ENCODE measurements at places on chromosomes 13 and 19.

GRCh38 chr13:109599901-109600657 lies 186.3 kb downstream of the IRS2 start:
- no peak for DNase-seq

DNA sequence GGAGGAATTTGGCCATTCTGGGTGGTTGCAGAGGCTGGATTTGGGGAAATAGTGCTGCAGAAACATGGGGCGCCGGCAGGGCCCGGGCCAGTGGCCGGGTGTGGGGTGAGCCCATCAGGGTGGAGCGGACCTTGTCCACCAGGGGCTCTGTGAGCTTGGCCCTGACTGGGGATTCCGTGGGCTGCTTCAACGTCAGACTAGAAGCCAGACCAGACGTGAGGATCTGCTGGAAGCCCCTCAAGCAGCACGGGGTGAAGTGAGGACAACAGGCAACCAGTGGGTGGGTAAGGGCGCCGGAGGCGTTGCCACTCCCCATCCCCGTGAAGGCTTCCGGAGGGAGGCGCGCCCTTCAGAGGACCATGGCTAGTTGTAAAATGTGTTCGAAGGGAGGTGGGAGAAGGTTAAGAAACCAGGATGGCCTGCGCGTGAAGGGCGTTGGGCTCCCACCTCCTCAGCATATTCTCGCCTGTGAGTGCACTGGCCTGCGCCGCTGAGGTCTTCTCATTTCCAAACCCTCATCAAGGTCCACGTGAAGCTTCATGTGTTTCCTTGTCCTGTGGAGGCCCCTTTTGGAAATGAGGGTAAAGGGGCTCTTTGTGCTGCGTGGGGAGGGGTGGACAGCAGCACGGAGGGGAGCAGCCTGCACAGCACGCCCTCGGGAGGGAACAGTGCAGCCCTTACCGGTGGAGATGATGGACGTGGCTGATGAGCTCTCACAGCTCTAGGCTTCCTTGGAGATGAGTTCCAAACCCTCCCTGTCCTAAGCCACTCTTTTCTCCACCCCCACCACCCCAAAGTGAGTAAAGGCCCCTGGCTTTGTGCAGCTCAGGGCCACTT lies 8.3 kb downstream of the TEX29 start:
- DNase-seq: no peak

DNA sequence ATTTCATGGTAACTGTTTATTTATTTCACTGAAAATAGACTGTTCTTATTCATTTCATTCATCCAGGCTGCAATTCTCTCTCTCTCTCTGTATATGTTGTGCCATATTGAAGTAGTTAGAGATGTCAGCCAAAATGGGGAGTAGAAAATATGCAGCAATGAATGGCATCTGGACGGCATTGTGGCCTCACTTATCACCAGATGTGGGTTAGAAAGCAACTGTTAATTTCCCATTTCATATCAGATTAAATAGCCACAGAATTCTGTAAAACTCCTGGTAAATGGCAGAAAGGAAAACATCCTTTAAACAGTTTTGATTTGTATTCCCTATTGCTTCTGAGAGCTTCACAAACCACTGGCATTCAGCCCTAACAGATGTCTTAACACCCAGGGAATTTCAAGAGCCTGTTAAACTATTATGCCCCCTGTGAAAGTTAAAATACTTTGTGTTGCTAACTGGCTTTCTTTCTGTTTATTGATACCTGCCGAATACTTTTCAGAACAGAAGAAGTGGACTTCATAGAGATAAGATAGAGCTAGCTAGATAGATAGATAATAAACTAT lies 1763.3 kb upstream of the MIR17HG start:
- no peak for DNase-seq

GRCh38 chr13:94328381-94329041 lies 151.0 kb downstream of the DCT start:
- DNase-seq: no peak

DNA sequence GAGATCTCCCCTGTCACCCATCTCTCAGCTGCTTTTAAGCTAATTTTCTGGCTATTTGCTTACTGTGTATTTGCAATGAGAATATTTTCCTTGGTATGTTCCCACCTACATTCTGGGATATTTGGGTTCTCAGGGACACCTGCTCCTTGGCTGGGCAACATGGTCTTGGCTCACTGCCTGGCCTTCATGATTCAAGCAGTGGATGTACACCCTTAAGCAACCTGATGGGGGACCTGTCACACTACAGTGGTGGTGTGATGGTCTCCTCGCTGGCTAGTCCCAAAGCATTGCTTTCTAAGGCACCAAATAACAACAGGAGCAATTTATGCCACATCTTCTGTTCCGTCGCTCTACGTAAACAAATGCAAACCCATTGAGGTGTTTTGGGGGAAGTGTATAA lies 35.3 kb upstream of the RFC3 start:
- DNase-seq: no peak

- no peak for DNase-seq
Measured at GRCh38 chr19:19022380-19022961, 10.8 kb downstream of the SUGP2 start.
